DMS79 treated with DMSO at 0.1 percent for 48 hours (cell line): ENCODE measurements at places on chromosomes 7 and 10.

DNA sequence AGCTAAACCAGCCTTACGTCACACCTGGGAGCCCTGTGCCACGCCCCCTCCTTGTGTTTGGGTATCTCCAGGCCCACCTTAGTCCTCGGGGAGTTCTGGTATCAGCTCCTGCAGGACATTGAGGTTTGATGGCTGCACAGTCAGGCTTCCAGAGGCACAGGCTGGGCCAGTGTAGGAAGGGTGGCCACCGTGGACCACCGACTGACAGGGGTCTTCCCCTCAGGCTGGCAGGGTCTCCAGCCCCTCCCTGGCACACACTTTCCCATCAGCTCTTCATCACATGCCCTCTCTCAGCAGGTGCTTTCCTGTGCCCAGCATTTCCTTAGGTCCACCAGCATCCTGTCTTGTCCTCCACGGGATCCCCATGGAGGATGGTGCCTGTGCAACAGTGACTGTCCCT, 413.1 kb downstream of the TCERG1L start:
- no peak for DNase-seq

GRCh38 chr7:90917539-90917938, 321.4 kb downstream of the CDK14 start:
- DNase-seq, result no peak

DNA sequence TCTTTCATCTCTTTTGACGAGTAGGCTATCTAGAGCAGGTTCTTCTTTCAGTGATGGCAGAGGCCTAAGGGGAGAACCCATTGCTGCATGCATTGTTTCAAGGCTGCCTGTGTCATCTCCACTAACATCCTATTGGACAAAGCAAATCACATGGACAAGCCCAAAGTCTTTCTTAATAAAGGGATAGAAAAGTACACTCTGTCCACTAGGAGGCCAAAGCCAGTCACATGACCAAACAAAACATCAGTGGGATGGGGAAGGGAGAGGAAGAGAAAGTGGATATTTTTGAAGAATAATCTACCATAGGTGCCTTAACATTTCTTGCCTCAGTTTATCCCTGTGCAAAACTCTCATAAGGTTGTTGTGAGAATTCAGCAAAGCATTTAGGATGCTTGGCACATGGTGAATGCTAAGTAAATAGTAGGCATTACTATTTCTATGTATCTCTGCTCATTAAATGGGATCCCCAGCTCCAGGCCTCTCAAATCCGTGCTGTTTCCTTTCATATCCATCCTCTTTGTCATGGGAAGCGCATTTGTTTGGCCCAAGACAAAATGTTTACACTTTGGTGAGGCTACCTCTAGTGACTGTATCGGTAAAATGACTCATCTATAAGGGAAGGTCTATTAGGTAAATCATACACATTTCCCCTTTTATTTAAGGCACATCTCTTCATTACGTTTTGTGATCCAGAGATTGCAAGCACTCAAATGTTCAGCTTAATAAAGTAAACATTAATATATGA, 16.7 kb upstream of the CADPS2 start:
- no peak for DNase-seq

DNA sequence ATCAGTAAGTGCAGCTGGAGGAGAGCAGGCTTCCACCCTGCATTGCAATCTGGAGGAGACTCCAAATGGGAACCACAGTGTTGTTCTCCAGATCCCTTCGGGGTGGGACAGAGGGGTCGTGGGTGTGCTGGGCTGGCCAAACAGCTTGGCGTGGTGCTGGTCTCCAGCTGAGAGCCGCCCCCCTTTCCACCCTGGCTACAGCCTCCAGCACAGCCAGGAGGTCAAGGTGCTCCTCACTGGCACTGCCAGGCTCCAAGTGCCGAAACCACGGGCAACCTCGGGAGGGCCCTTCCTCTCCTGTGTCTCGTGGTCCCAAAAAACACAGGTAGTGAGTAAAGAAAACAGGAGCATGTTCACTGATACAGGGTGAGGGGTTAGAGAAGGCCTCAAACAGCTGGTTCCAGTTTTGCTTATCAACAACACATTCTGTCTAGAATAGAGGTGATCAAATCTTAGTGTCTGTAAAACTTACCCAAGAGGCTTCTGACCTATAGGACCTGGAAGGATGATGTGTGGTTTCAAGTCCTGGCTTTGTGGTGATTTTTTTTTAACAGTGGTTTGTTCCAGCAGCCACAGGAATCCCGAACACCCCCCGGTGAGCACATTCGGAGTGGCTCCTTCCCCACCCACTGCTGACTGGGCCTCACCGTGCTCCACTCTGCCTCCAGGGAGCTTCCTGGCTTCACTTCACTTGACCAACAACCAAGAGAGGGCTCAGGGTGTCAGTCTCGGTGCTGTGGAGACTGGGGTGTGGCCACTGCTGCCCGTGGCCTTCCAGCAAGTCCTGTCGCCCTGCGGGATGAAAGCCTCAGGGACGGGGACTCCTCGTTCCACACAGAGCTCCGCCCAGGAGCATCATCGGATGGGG, 31.2 kb upstream of the EN2 start:
- no peak for DNase-seq

DNA sequence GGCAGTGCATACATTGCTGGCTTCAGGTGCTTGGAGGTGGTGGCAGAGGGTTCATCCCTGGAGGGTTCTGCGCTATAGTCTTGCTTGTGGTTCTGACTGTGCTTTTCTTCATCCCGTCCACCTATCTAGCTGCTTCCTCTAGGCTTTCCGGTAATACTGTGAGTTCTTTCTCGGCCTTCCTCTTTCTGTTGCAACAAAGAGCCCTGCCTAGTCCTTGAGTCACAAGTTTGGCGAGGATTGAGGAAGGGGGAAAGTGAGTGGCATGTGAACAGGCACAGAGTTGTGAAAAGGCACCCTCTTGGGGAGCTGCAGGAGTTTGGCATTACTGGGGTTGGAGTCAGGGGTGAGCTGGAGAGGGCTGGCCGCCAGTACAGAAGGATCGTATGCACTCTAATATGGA, 123.0 kb downstream of the SH2D4B start:
- no peak for DNase-seq

DNA sequence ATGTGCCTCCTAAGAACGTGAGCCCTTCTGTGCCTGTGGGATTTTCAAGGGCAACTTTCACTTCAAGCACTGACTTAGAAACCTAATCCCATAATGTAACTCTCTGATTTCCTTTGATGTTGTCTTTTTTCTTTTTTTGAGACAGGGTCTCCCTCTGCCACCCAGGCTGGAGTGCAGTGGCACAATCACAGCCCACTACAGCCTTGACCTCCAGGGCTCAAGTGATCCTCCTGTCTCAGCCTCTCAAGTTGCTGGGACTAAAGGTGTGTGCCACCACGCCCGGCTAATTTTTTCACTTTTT, 64.4 kb upstream of the GSDME start:
- no peak for DNase-seq

DNA sequence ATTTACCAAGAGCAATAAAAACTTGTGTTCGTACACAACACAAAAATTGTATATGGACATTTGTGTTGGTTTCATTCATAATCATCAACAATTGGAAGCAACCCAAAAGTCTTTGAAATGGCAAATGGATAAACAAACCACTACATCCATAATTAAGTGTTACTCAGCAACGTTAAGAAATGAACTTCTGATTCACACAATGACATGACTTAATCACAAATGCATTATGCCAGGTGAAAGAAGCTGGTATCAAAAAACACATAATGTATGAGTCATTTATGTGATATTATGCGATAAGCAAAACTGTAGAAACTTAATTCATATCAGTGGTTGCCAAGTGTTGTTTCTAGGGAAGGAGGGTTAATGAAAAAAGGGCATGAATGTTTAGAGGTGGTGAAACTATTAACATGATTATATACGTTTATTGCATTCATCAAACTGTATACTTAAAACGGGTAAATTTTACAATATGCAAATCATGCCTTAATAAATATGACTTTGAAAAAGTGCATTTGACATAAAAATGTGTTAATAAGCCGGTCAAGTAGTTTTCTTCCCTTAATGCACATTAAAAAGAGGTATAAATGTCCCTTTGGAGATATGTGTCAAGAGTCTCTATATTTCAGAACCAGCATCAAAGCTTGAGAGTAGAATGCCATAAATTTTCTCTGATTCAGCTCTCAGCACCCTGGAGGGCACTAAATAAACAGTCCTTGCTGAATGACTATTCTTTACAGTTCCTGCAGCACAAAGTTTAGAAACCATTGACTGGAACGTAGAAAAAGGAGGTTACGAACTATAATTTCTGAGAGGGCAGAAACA, 84.8 kb upstream of the GRM3 start:
- DNase-seq, result no peak

- no peak for DNase-seq
Observed at GRCh38 chr7:18824157-18824556, 293.3 kb downstream of the TWIST1 start.

- DNase-seq, result peak; percentile 87
Observed at GRCh38 chr10:130403153-130404075, 267.2 kb downstream of the GLRX3 start.

DNA sequence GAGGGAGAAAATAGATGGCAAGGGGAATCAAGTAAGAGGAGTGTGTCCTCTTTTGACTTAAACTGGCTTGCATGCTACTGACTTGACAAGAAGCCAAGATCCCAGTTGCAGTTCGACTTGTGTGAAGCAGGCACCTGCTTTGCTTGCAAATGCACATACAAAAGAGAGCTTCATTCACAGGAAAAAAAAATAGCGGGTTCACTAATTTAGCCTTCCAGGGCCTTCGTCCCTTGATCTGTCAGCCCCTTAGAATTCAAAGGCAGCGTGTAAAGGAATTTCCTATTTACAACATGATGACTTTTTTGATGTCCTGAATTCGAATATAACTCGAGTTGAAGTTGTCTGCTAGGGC, 192.1 kb downstream of the CELF2 start:
- DNase-seq, result no peak

- DNase-seq, result no peak
Observed at GRCh38 chr10:79055892-79056291, 12.9 kb upstream of the ZMIZ1 start.

- DNase-seq, result no peak
Observed at GRCh38 chr10:1550291-1550595, 187.1 kb downstream of the ADARB2 start.

DNA sequence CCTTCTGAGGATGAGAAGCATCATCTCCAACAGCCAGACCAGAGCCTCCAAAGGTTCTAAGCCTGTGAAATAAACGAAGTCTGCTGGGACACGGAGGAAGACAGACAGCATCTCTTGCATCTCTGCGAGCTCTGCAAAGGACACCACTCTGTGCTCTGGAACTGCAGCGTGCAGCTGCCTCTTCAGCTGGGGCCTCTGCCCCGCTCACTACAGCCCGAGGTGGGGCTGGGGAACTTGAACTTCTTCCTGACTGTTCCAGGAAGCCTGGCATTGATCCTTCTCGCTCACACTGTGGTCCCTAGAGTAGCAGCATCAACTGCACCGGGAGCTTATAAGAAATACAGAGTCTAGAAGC, 163.3 kb downstream of the USP6NL start:
- no peak for DNase-seq

GRCh38 chr10:87974769-87975168, 111.3 kb downstream of the PTEN start:
- DNase-seq, result no peak

- DNase-seq, result no peak
Observed at GRCh38 chr10:84310470-84310869, 17.9 kb upstream of the CCSER2 start.

DNA sequence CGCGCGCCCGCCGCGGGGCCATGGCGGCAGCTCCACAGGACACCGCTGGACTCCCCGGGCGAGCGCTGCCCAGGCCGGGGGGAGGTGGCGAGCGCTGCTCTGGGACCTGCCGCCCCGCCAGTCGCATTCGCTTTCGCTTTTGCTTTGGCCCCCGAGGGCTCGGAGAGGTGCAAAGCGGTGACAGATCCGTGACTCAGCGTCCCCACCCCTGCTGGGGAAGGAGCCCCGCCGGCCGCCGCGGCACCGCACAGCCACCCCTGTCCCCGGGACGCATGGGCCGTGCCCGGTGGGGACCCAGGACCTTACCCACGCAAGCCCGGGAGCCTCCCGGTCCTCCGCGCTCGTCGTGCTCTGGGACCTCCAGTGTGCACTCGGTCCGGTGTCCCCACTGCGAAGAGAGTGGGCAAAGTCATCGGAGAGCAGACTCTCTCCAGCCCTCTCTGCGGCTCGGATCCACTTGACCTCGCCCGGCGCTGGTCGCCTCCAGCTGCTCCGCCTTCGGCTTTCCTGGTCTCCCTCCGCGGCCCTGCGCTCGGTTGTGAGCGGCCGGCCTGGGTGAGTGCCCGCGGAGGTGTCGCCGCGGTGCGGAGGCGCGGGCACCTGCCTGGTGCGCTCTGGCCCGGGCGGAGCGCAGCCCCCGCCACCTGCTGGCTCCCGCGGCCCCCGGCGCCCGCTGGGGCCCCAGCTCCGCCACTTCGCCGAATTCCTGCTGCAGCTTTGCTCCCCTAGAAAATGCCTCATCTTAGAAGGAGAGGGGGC, at the start of gene IL15RA:
IL15RA (minus strand) TSS at position 73 of the 759 bp plus-strand sequence; CDS start at position 22, 51 bp downstream.
- peak; percentile 2 for DNase-seq

GRCh38 chr7:36937754-36938563, 213.7 kb upstream of the AOAH start:
- DNase-seq, result no peak

GRCh38 chr10:18229826-18230225, 89.6 kb downstream of the CACNB2 start:
- DNase-seq, result no peak

GRCh38 chr10:88028654-88029053, 165.2 kb downstream of the PTEN start:
- no peak for DNase-seq

DNA sequence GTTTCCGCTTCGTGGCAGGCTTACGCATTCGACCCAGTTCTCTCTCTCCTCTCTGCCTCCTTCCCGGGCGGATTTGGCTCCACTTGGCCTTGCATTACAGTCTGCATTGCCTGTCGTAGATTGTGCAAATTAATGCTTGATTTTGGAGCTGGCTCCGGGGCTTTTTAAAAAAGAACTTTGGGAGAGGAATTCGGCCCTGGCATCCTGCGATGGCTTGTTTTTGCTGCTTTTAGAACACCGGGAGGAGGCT, 767 bp downstream of the EIF4EBP2 start:
- no peak for DNase-seq

GRCh38 chr10:120606051-120606764, 149.2 kb downstream of the PLPP4 start:
- no peak for DNase-seq

GRCh38 chr7:129845972-129846327, 106.8 kb downstream of the UBE2H start:
- no peak for DNase-seq

GRCh38 chr10:68992636-68993440, 4.2 kb downstream of the KIFBP start:
- DNase-seq, result no peak
